ENCODE measurements at places on chromosomes 4 and X.

GRCh38 chr4:111697176-111697942 lies 447.9 kb upstream of the FAM241A start:
- DNase-seq: no peak

GRCh38 chr4:74529284-74530041 lies 84.5 kb downstream of the AREG start:
- DNase-seq: no peak

GRCh38 chrX:23003116-23003515 lies 3.4 kb downstream of the DDX53 start:
- DNase-seq: no peak

GRCh38 chrX:54043056-54043455 lies 1.2 kb downstream of the PHF8 start:
- DNase-seq: no peak

DNA sequence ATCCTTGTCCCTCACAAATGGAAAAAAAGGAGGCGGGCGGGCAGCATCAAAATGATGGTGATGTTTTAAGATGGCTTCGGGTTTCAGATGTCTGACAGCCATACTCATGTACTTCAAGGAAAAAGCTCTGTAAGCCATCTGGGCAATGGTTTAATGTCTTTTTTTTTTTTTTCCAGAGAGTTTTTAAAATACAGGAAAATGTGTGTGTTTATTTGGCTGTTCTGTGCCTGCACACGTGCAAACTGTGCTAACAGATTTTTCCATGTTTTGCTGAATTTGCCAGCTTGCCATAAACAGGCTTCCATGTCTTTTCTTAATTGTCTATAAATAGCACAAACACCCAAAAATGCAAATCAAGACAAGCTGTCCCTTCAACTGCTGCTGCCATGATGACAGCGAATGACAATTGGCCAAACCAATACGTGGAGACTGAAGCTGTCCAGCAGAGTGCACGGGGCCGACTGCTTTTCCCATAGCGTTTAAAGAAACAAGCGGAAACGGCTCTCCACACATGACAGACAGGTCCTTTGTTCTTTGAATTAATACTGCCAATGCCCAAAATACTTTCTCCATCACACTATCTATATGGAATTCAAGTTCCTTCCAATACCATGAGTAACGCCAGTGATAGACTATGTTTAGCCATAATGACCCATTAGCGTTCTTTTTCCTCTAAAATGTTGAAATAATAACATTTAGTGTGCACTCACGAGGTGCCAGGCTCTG lies 35.7 kb downstream of the AFAP1 start:
- DNase-seq: no peak

- DNase-seq: no peak
Observed at GRCh38 chr4:188826393-188826792, 687.2 kb downstream of the TRIML1 start.

DNA sequence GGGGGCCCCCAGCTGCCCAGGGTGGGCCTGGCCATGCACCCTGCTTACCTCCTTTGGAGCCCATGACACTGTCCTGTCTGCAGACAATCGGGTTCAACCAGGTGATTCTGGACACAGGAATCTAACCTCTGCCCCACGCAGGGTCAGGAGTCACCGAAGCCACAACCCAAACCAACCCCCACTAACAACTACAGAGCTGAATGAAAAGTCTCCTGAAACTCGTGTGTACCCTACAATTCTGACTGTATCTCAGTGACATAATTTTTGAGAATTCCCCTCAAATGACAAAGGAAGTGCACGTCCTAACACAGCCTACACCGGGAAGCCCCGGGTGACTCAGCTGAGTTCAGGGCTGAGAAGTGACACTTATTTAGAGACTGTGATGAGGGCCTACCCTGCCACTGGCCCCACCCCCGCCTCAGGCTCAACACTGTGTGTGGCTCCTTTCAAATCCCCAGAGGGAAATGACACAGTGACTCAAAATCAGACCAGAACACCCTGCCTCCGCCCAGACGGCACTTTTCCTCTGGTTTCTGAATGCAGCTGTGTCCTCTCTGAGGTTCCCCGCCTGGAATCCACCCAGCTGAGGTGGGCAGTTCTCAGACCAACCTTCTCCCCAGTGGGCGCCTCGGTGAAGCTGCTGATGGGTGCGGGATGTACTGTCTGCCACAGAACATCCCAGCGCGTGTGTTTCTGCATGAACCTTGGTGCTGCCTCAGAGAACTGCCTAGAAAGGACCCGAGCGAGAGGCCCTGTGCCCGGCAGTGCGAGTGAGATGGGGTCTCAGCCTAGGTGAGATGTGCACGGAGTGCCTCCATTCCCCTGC lies 9.9 kb downstream of the TNIP2 start:
- no peak for DNase-seq

DNA sequence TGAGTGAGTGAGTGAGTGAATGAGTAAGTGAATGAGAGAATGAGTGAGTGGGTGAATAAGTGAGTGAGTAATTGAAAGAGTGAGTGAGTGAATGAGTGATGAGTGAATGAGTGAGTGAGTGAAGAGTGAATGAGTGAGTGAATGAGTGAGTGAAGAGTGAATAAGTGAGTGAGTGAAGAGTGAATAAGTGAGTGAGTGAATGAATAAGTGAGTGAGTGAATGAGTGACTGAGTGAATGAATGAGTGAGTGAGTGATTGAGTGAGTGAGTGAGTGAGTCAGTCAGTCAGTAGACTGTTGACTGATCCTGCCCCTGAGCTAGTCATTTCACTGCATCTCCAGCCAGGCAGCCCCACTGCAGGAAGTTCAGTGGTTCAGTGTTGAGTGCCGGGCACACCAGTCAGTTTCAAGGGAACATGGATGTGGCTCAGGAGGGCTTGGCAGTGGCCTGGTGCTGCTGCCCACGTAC lies 228.4 kb upstream of the PSAPL1 start:
- DNase-seq: no peak

GRCh38 chr4:211033-211511 lies 86.8 kb downstream of the ZNF718 start:
- no peak for DNase-seq

DNA sequence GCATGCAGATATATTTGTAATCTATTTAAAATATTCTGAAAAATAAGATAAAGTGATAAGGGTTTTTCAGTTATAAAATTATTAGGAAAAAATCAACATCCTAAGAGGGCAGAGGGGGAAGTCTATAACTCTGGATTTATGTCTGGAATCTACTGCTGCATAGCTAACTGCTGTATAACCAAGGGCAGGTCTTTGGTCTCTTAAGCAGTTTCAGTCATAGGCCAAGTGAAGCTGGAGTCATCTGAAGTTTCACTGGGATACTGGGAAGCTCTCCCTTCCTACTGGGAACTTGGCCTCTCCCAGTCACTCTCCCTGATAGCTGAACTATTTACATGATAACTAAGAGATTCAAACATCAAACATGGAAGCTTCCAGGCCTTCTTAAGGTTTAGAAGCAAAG lies 1409.9 kb upstream of the PCDH7 start:
- no peak for DNase-seq

GRCh38 chr4:98659106-98659592 lies 738 bp upstream of the TSPAN5 start:
- no peak for DNase-seq

DNA sequence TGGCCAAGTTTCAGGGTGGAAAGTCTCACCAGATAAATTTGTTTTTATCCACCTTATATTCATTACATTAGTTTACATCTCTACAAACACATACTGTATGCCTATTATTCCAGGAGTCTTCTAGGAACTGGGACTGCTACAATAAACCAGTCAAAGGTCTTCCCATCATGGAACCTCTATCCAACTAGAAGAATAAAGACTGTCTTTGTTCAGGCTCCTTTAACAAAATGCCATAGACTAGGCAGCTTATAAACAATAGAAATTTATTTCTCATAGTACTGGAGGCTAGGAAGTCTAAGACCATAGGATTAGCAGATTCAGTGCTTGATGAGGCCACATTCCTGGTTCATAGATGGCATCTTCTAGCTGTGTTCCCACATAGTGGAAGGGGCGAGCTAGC lies 61.6 kb downstream of the PACRGL start:
- no peak for DNase-seq

GRCh38 chrX:39969099-39969818 lies 128.5 kb downstream of the BCOR start:
- no peak for DNase-seq

DNA sequence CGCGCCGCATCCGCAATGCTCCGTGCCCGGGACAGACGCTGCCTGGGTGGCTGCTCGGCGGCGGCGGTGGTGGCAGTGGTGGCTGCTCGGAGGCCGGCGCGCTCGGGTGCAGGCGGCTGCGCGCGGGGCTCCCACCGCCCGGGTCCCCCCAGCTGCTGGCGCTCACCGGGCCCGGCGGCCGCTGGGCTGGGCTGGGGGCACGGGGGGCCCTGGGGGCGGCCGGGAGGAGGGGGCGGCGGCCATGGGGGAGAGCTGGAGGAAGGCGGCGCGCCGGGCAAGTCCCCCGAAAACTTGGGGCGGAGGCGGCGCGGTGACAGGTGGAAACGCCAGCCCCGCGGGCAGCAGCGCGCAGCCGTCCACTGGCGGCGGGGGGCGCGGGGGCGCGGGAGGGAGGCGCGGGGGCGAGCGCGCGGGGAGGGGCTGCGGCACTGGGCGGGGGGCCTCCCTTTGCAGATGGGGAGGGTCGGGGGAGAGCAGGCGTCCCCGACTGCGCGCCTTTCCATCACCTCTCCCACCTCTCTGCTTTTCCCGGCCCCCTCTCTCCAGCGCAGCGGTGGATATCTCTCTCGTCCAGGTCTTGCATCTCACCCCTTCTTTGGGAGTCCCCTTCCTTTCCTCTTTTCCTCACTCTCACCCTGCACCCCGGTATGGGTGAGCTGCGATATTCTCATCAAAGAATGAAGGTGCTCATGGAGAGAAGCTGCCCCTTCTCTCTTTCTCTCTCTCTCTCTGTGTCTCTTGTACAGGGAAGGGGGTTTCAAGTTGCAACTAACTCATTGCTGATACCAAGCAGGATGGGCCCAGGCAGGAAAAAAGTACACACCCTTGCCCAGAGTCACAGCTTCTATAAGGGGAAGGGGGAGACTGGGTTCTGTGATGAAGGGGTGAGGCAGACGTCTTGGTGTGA lies 83.7 kb upstream of the DHRSX start:
- no peak for DNase-seq

DNA sequence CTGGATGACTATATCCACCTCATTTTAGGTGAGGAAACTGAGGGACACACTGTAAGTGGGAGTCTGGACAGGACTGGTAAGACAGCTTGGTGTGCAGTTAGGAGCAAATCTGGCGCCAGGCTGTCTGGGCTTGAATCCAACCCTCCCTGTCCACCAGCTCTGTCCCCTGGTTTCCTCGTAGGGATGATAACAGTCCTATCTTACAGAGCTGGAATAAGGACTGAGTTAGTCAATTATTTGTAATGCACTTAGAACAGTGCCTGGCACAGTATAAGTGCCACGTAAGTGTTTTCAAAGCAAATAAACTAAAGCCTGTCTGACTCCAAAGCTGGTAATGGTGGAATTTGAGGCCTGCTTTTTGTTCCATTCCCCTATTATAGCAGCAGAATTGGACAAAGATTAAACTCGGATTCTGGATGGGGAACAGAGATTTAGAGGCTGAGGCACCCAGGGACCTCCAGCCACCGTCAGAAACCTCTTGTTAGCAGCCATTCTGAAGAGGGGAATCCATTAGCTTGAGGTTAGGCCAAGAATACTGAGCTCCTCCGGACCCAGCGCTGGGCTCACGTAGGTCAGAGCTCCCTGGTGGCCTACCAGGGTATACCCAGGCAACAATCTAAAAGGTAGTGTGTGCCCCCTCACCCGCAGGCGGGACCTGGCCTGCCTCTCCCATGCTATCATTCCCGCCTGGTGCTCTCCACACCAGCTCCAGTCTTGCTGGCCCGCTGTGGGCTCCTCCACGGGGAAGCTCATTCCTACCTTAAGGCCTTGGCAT lies 102.1 kb downstream of the UCHL1 start:
- DNase-seq: no peak

DNA sequence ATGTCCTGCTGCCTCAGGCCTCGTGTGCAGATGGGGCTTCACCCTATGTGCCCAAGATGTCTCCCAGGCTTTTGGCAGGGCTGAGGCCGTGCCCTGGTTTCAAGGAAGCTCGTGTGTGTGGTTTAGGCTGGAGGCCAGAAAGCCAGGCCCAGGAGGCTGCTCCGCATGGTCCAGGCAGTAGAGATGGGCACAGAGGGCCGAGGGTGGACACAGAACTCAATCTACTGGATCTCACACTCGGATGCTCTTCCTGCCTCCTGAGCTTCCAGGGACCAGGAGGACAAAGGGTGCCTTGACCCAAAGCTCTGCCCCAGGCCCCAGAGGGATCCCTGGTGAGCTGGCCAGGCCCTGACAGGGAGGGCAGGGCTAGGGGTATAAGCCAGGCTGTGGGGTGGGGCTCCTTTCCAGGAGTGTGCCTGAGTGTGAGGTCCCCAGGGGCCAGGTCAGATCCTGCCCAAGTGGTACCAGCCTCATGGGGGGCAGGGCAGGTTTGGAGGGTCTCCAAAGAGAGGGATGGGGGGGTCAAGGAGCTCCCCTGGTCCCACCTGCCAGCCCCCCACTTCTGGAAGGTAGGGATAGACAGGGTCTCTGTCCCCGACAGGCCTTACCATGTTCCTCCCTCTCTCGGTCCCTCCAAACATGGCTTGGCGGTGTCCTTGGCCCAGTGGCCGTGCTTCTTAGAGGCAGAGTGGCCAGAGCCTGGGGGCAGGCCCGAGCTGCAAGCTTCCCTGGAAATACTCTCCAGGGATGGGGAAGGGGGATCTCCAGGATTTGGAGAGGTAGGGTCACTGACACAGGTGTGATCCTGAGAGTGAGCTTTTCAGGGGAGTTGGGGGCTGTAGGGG lies 23.8 kb downstream of the HTRA3 start:
- no peak for DNase-seq

DNA sequence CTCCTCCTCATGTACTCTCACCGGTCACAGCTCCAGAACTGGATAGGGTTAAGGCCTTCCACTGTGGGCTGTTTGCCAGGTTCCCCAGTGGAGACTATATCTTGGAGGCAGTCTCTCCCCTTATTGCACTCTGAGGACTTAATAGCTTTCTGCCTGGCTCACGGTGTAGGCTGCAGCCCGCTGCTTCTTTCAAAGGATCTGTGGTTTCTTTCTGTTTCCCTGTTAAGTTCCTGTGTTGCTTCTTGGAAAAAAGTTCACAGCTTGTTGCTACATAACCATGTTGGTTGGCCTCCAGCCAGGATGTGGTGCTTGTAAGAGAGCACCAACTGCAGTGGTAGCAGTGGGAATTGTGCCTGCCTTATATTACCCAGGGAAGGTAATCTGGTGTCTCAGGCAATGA lies 24.9 kb upstream of the ZDHHC15 start:
- no peak for DNase-seq

- no peak for DNase-seq
Observed at GRCh38 chr4:27360790-27361267, 500.2 kb downstream of the STIM2 start.

GRCh38 chrX:120536061-120536460 lies 24.7 kb downstream of the CUL4B start:
- no peak for DNase-seq

DNA sequence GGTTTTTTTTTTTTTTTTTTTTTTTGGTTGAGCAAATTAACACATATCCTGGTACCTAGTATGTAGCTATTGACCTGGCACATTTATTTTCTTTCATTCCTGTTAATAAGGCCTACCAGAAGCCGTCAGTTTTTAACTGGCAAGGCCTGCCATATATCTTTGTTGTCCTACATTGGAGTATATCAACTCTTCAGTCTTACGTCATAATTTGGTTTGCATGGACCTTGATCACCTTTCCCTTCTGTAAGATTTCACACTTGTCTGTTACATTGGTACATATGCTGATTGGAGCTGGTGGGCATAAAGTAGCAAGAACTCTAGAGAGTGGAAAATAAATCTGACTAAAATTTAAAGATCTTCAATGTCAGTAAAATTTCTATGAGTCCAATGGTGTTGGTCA lies 1658.0 kb downstream of the C4orf33 start:
- no peak for DNase-seq

- peak; percentile 2 for DNase-seq
Observed at GRCh38 chrX:54495814-54496516, at the start of gene FGD1. TSS of gene FGD1 (minus strand) at chrX:54496234. CDS start at chrX:54495432, 802 bp downstream.

All from NCI-H1048 (cell line).